Chondrocyte (in vitro differentiated cells): ENCODE measurements at places on chromosomes 4 and X. TPM values are rescaled to one million over a fixed set of nuclear protein-coding genes. Genes with fewer than 3 reads are reported as not detected.
A peak's percentile ranks its signal among the peaks of the same experiment; 100 is the strongest.

GABRB1 gene
- not detected in 3 replicates for total RNA-seq

- H3K27me3 ChIP-seq = no peaks in the 10 kb centered on the region
- H3K4me3 ChIP-seq = no peak overlapping the region
- no peaks in the 10 kb centered on the region for H3K36me3 ChIP-seq
- H3K4me1 ChIP-seq = peaks cover 12% of the 10 kb centered on the region
Measured at GRCh38 chrX:133776072-133776471, 209.3 kb downstream of the GPC3 start.

GRCh38 chrX:18390941-18391538 lies 34.4 kb upstream of the CDKL5 start:
- H3K27me3 ChIP-seq = no peaks in the 10 kb centered on the region
- no peak overlapping the region for H3K27ac ChIP-seq
- H3K4me3 ChIP-seq = no peak overlapping the region
- H3K4me1 ChIP-seq = no peaks in the 10 kb centered on the region

SGCB gene
- 91.6 to 105 TPM (median 94.2 TPM) in 3 replicates for total RNA-seq

DNA sequence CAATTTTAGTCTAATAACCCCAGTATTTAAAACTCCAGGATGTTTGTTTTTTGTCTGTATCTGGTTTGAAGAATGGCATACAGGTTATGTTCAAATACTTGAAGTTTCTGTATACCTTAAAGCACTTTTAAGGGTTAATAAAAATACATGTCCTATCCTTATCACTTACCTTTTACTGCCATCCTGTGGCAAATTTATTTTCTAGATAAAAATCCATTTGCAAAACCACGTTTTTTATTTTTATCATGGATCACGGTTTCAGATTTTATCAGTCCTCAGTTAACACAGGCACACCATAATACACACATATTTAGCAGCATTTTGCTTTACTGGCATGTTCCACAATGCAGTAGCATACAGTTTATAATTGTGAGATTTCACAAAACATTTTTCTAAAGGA lies 113.3 kb upstream of the H2AZ1 start:
- no peaks in the 10 kb centered on the region for H3K36me3 ChIP-seq
- H3K27me3 ChIP-seq = no peaks in the 10 kb centered on the region
- H3K4me1 ChIP-seq = peaks cover 12% of the 10 kb centered on the region
- no peak overlapping the region for H3K4me3 ChIP-seq

DNA sequence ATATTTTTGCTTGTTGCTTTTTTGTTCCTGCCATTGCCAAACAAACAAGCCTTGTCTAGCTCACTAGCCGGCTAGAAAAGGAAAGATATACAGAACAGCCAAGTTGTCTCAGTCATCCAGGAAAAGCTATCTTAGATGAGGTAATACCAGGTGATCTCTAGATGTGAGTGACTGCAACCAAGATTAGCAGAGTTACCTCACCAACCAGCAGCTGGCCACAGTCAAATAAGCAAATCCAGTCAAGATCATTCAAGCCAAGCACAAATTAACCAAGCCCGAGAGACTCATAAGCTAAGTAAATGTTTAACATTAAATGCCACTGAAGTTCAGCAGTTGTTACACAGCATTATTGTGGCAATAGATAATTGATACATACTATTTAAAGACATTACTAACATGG lies 108.6 kb downstream of the CENPC start:
- no peak for DNase-seq
- peaks cover 6% of the 10 kb centered on the region for H3K36me3 ChIP-seq
- no peak overlapping the region for H3K4me3 ChIP-seq
- peaks cover 7% of the 10 kb centered on the region for H3K4me1 ChIP-seq
- H3K27ac ChIP-seq = no peak overlapping the region
- H3K27me3 ChIP-seq = no peaks in the 10 kb centered on the region

DNA sequence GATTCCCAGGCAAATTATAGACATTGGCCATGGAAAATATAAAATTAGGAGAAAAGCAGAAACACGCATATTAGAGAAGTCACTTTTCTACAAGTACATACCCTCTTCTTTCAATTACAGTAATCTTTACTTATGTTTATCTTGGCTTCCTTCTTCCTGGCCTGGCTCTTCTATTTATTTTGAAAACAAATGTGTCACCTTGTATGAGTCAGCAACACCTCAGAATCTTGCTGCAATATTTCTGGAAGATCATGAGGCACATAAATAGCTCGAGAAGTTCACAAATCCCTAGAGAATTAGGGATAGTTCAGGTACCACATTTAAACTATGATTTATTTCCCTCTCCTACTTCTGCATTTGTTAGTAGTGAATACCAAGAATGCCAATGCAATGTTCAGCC lies 124.6 kb downstream of the ANOS1 start:
- peaks cover 9% of the 10 kb centered on the region for H3K4me1 ChIP-seq
- H3K27ac ChIP-seq = no peak overlapping the region
- no peak overlapping the region for H3K4me3 ChIP-seq
- peaks cover 2% of the 10 kb centered on the region for H3K27me3 ChIP-seq
- no peak for DNase-seq

DNA sequence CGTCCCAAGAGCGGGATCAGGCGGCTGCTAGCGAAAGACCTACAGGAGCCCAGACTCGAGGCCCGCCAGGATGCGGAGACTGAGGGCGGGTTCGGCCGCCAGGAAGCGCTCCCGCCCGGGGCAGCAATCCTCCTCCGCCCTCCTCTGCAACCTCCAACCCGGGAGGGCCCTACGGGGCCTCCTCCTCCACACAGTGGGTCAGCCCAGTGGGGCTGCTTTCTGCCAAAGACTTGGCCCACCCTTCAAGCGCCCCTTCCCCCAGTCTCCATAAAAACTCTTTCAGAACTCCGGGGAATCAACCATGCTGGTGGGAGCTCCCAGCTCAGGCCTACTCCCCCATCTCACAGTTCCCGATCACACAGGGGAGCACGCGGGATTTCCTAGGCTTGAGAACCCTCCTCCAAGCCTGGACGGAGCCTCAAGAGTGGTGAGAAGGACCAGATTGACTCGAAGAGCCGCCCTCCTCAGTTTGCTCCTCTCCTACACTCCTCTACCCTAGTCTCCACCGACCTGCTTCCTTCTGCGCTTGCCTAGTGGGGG lies 77.5 kb downstream of the RLIM start:
- H3K4me1 ChIP-seq = peaks cover 19% of the 10 kb centered on the region
- peak overlapping the region; percentile 95 for H3K27ac ChIP-seq
- DNase-seq = no peak
- H3K27me3 ChIP-seq = no peaks in the 10 kb centered on the region
- H3K36me3 ChIP-seq = no peaks in the 10 kb centered on the region
- peak overlapping the region; percentile 73 for H3K4me3 ChIP-seq

DNA sequence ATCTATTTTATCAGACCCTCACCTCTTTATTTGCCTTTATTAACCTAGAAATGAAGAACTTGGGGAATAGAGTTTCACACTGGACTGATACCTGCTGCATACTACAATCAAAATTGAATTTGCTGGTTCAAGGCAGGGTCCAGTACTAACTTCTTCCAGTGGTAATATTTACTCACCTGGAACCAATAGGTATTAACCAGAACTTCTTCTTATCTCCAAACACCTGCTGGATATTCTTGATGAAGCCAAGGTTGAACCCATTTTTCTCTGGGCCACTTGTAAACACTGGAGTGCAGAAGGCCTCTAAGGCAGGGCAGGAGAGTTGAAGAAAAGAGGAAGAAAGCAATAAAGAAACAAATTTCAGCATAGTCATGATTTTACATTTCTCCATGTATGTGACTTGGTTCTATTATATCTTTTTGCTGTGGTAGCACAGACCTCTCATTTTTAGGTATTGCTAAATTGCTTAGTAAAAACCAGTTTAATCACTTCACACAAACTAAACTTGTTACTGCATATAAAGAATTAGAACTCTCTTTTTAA lies 101.1 kb downstream of the ZDHHC15 start:
- H3K27me3 ChIP-seq = no peaks in the 10 kb centered on the region
- no peaks in the 10 kb centered on the region for H3K36me3 ChIP-seq
- DNase-seq = no peak
- no peak overlapping the region for H3K4me3 ChIP-seq
- H3K27ac ChIP-seq = no peak overlapping the region
- H3K4me1 ChIP-seq = no peaks in the 10 kb centered on the region

- peak overlapping the region; percentile 54 for H3K27ac ChIP-seq
- H3K36me3 ChIP-seq = peaks cover 25% of the 10 kb centered on the region
- H3K27me3 ChIP-seq = no peaks in the 10 kb centered on the region
- H3K4me1 ChIP-seq = peaks cover 62% of the 10 kb centered on the region
Measured at GRCh38 chr4:147747787-147748454, 16.0 kb downstream of the ARHGAP10 start.

DNA sequence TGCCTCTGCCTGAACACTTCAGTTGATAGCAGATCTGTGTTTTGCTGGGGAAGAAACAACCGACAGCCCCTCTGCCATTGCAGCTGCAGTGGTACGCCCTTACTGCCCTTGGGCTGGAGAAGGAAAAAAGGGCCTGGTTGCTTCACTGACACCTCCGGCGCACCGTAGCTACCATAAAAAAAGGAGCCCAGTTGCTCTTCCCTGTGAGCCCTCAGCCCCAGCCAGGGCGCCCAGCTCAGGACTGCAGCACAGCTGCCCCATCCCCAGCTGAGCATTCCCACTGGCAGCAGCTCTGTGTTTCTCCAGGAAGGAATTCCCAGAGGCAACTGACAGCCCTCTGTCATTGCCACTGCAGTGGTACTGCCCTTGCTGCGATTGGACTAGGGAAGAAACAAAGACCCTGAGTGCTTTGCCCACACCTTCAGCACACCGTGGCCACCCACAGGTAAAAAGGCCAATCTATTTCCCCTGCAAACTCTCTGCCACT lies 142.7 kb downstream of the DKK2 start:
- H3K4me3 ChIP-seq = no peak overlapping the region
- peaks cover 22% of the 10 kb centered on the region for H3K27me3 ChIP-seq
- H3K36me3 ChIP-seq = peaks cover 8% of the 10 kb centered on the region
- peak; percentile 58 for DNase-seq

GRCh38 chr4:109410776-109411175 lies 22.8 kb upstream of the SEC24B start:
- H3K4me3 ChIP-seq = no peak overlapping the region
- no peaks in the 10 kb centered on the region for H3K27me3 ChIP-seq
- no peak overlapping the region for H3K27ac ChIP-seq
- H3K36me3 ChIP-seq = no peaks in the 10 kb centered on the region

DNA sequence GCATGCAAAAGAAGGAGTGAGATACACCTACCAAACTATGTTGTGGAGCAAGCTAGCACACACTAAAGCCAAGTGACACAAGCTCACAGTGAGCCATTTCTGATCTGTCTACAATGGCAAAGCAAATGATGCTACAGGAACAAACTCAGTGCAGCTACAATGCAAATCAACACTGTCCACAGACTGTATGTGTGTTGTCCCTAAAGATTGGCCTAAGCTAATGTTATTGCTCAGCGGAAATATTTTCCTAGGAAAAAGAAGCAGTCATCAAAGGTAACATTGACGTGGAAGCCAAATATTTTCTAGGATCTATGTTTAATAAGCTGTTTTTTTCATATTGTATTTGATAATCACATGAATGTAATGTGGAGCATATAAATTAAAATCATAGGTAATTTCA lies 34.7 kb upstream of the HPGDS start:
- no peak overlapping the region for H3K4me3 ChIP-seq
- no peaks in the 10 kb centered on the region for H3K27me3 ChIP-seq
- H3K4me1 ChIP-seq = peaks cover 7% of the 10 kb centered on the region
- H3K27ac ChIP-seq = no peak overlapping the region
- DNase-seq = no peak
- no peaks in the 10 kb centered on the region for H3K36me3 ChIP-seq

GRCh38 chr4:61143461-61143860 lies 56.7 kb upstream of the ADGRL3 start:
- H3K4me3 ChIP-seq = no peak overlapping the region
- H3K4me1 ChIP-seq = no peaks in the 10 kb centered on the region
- H3K27ac ChIP-seq = no peak overlapping the region
- H3K27me3 ChIP-seq = no peaks in the 10 kb centered on the region
- no peaks in the 10 kb centered on the region for H3K36me3 ChIP-seq
- no peak for DNase-seq

GRCh38 chr4:169661761-169662160 lies 41.4 kb downstream of the CLCN3 start:
- no peak overlapping the region for H3K4me3 ChIP-seq
- no peaks in the 10 kb centered on the region for H3K27me3 ChIP-seq
- peaks cover 47% of the 10 kb centered on the region for H3K4me1 ChIP-seq

ARHGAP4 gene
- 2.8 to 3.7 TPM (median 3.1 TPM) in 3 replicates for total RNA-seq

- no peaks in the 10 kb centered on the region for H3K27me3 ChIP-seq
- H3K27ac ChIP-seq = no peak overlapping the region
- peaks cover 8% of the 10 kb centered on the region for H3K4me1 ChIP-seq
- H3K36me3 ChIP-seq = peaks cover 4% of the 10 kb centered on the region
- no peak for DNase-seq
Measured at GRCh38 chr4:182519528-182519927, 276.3 kb downstream of the TENM3 start.

PNMA5 gene
- not detected in 3 replicates for total RNA-seq

LRAT gene
- total RNA-seq = 0.05 TPM in 1 of 3 replicates, not detected in the others

FAAH2 gene
- 0.31 to 1.2 TPM (median 0.50 TPM) in 3 replicates for total RNA-seq

DNA sequence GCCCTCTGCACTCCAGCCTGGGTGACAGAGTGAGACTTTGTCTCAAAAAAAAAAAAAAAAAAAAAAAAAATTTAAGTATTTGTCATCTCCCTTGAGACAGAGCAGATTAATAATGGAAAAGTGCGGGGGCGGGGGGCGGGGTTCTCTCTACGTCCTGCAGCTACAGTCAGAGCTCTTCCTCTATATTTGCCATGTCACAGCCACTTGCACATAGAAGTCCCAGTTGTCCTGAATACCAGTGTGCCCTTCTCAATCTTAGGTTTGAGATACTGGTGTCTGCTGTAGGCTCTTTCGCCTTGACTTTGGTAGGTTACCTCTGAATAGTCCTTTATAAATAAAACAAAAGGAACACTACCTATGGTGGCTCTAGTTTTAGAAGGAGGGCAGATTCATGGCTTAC lies 237.8 kb upstream of the PGRMC2 start:
- peaks cover 89% of the 10 kb centered on the region for H3K4me1 ChIP-seq
- no peaks in the 10 kb centered on the region for H3K27me3 ChIP-seq
- H3K4me3 ChIP-seq = no peak overlapping the region

GRCh38 chr4:16464651-16465050 lies 238.4 kb upstream of the TAPT1 start:
- no peaks in the 10 kb centered on the region for H3K4me1 ChIP-seq
- H3K4me3 ChIP-seq = no peak overlapping the region
- no peak for DNase-seq
- H3K36me3 ChIP-seq = no peaks in the 10 kb centered on the region

- no peaks in the 10 kb centered on the region for H3K27me3 ChIP-seq
- H3K36me3 ChIP-seq = no peaks in the 10 kb centered on the region
- H3K27ac ChIP-seq = no peak overlapping the region
- no peak overlapping the region for H3K4me3 ChIP-seq
Measured at GRCh38 chr4:162131256-162131655, 32.5 kb downstream of the FSTL5 start.

SLC38A5 gene
- total RNA-seq = 2.5 to 2.7 TPM (median 2.6 TPM) in 3 replicates

- H3K36me3 ChIP-seq = no peaks in the 10 kb centered on the region
- H3K27me3 ChIP-seq = no peaks in the 10 kb centered on the region
- no peak for DNase-seq
- no peak overlapping the region for H3K4me3 ChIP-seq
- no peaks in the 10 kb centered on the region for H3K4me1 ChIP-seq
- H3K27ac ChIP-seq = no peak overlapping the region
Measured at GRCh38 chrX:151987108-151987507, 12.6 kb upstream of the GABRE start.

GC gene
- not detected in 3 replicates for total RNA-seq
